ENCODE measurements at places on chromosomes 4 and X. TPM values are rescaled to one million over a fixed set of nuclear protein-coding genes. Genes with fewer than 3 reads are reported as not detected.

DNA sequence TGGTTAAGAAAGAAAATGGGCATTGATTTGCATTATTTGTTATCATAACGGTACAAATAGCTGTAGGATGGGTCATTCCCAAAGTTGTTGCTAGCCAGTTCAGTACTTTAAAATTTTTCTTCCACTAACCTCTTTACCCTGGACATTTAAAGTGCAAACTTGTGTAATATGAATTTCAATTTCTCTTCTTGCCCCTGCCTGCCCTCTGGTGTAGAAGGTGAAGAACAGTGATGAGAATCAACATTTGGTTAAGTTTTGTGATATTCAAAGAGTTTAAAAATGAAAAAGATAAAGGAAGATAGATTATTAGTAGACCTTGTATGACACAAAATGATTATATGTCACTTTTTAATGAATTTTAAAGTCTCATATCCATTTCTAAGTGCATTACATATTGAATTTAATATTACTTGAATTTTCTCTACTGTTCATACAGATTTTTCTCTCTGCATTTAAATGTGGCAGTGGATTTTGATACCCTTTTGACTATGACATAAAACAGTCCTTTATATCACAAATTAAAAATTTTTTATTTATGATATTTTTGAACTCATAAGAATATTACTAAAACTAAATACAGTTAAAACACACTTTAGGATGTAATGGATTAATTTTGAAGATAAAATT, 337.7 kb downstream of the BMPR1B start:
- DNase-seq = peak; percentile 49

DNA sequence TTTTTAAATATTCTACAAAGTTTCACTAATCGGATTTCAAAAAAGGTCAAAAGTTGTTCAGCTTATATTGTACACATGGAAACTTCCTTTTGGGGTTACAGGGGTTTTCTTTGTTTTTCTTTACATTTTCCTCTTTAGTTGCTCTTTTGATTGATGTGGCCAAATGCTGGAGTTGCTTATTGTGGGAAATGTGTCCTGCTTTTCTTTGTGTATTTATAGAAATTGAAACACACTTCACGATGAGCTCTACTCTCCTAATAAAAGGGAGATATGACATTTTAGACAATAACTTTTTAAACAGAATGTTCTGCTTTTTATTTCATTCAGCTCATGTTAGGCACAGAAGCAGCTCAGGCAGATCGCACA, 50.7 kb upstream of the SPRY1 start:
- peak; percentile 45 for DNase-seq

GRCh38 chr4:79362626-79363025, 36.8 kb upstream of the NAA11 start:
- DNase-seq = no peak

NAT8L gene
- 2.9 TPM for polyA plus RNA-seq

- DNase-seq = no peak
Measured at GRCh38 chrX:136199365-136199764, 51.8 kb downstream of the MAP7D3 start.

DNA sequence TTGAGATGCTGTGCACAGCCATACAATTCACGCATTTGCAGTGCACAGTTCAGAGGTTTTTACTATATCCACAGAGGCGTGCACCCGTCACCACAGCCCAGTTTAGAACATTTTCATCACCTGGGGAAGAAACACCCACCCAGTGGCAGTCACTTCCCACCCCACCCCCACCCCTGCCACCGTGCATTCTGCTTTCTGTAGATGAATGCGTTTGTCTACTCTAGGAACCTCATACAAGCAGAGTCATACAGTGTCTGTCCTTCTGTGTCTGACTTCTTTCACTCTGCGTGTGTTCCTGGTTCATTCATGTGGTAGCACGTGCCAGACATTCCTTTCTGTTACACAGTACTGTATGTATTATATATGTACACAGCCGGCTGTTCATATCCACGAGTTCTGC, 122.8 kb downstream of the TBL1X start:
- DNase-seq = no peak

DNA sequence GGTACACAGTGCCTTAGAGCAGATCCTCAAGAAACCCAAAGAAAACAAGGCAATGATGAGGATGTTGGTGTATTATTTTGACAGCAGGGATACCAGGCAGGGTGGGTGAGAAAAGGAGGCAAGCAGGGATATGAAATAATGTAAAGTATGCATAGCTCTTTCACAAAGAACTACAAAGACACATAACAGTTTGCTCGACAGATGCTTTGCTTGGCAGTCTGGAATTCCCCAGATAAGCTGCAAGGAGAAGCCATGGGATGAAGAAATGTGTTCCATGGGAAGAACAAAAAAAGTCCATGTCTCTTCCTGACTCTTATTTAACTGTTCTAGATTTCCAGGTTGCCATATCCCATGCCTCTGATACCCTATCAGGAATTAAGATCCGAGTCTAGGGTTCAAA, 75.4 kb downstream of the FAM13A start:
- DNase-seq = no peak

DCHS2 gene
- polyA plus RNA-seq = 12.8 TPM

NCAPG gene
- 11.9 TPM for polyA plus RNA-seq

GRCh38 chr4:47084111-47084510, 52.7 kb downstream of the GABRB1 start:
- no peak for DNase-seq

DNA sequence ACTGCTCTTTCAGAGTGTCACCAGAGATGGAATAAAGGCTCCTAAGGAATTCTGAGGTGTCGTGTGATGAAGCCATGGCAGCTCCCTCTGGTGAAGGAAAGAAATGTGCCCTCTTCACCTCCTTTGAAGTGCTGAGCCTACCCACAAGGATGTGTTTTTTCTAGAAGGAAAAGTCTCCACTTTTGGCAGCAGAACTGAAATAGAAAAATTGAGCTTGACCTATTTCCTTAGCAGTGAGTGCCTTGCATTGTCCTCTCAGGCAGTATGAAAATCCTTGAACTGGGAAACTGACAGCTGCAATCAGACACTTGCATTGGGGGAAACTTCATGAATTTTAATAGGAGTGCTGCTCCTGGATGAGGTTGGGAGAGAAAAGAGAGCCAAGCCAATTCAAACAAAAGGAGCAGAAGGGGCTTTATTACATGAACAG, 95.2 kb downstream of the DCLK2 start:
- no peak for DNase-seq

DNA sequence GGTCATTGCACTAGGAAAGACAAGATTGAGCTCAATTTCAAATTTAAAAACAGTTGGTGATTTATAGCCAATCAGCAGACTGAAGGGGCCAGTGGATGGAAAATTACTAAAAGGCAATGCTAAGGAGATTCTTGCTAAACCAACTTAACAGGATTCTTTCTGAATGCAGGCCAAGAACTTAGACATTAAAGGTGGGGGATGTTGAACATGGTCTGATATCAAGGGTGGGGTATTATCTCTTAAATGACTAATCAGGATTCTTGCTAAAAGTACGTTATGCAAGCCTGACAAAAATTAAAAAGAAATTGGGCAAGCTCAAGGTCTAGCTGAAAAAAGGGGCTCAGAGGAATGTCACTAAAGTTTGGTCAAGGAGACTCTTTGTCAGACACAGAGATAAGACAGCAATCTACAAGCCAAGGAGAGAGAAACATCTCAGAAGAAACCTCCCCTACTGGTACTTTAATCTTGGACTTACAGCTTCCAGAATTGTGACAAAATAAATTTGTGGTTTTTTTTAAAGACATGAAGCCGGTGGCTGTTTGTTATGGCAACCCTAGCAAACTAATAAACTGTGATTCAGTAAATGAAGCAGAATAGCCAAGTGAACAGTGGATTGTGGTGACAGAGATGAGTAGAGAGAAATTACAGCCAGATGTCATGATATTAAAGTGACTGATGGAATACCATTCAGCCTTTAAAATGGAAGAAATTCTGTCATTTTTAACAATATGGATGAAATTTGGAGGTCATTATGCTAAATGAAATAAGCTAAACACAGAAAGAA, 120.3 kb upstream of the KLHL4 start:
- DNase-seq = peak; percentile 4

- DNase-seq = no peak
Measured at GRCh38 chrX:110403441-110404238, 45.0 kb downstream of the RTL9 start.

TBC1D25 gene
- 9.8 TPM for polyA plus RNA-seq

MTMR8 gene
- polyA plus RNA-seq = 1.0 TPM

GRCh38 chr4:122827258-122827878, 737 bp downstream of the FGF2 start:
- DNase-seq = peak; percentile 66

CFAP299 gene
- polyA plus RNA-seq = not detected

LIN54 gene
- polyA plus RNA-seq = 8.8 TPM

DNA sequence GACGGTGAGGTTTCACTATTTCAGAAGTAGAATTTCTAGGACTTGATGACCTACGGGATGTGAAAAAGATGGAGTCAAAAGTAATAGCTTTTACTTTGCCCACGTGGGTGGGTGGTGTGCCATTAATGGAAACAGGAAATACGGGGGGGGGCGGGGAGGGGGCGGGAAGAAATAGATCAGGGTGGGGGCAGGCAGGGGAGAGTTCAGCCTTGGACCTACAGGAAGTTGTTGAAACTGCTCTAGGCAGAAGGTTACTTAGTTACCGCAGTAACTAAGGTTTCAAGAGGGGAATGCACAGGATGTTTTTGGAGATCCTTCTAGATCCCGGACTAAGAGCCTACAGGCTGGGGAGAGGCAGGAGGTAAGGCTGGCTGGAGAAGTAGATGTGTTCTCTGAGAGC, 3.6 kb upstream of the FHL1 start:
- DNase-seq = no peak

MAGIX gene
- polyA plus RNA-seq = 2.0 TPM

- no peak for DNase-seq
Measured at GRCh38 chr4:98166025-98166730, 22.9 kb upstream of the STPG2 start.

GRCh38 chrX:17160975-17161374, 214.0 kb upstream of the NHS start:
- no peak for DNase-seq

DNA sequence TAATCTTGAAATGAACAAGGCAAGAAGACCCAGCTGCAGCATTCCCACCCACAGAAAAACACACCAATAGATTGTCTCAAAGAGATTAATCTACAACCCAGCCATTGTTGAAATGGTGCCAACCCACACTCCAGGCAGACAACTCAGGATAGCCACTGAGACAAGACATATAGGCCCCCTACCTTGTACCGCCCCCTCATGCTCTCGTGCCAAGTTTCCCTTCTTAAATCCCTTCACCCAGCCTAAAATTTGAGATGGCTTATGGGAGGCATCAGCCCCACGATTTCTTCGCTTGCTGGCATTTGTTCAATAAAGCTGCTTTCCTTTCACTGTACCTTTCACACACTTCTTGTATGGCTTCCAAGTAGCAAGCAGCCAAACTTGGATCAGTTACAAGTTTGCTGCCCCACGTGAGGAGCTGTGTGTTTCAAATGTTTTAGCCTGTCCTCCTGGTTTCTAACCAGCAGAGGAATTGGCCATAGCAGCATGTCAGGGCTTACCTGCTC, 1754.1 kb downstream of the C4orf33 start:
- DNase-seq = peak; percentile 22

- no peak for DNase-seq
Measured at GRCh38 chrX:45794323-45794994, 593.8 kb upstream of the DIPK2B start.

DNA sequence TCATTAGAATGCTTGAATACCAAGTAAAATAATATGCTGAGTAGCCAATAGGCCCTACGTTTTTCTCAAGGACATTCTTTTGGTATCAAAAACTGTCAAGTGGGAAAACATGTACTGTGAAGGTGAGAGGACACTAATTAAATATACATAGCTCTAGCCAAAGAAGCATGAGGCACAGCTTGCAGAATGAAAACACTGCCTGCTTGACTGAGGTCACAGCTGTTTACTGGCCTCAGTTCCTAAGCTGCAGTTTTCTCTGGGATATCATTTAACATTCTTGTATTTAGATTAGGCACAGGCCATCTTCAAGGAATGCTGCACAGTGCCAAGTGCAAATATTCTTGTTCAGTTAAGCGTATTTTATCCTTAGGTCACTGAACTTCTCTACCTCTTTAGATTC, 78.6 kb downstream of the NAP1L3 start:
- no peak for DNase-seq

TCEAL7 gene
- polyA plus RNA-seq = 261 TPM

Measured in muscle of back (tissue), 13 donors.